ENCODE measurements at places on chromosomes 7 and 10. TPM values are rescaled to one million over a fixed set of nuclear protein-coding genes. Genes with fewer than 3 reads are reported as not detected.

ODAD2 gene
- not detected for total RNA-seq

LAMB1 gene
- total RNA-seq, result 47.0 TPM

FAM24B gene
- total RNA-seq, result not detected

SH2D4B gene
- total RNA-seq, result not detected

GPR22 gene
- 54.8 TPM for total RNA-seq

HOXA5 gene
- total RNA-seq, result not detected

OPN4 gene
- 0.19 TPM for total RNA-seq

C10orf53 gene
- not detected for total RNA-seq

EBLN1 gene
- not detected for total RNA-seq

ZNF32 gene
- 42.4 TPM for total RNA-seq

NOC3L gene
- 4.5 TPM for total RNA-seq

FAM25G gene
- not detected for total RNA-seq

FIS1 gene
- total RNA-seq, result 256 TPM

MYH16 gene
- not detected for total RNA-seq

OR13A1 gene
- total RNA-seq, result 0.16 TPM

NPTX2 gene
- 11.9 TPM for total RNA-seq

CUZD1 gene
- 0.16 TPM for total RNA-seq

NPFFR1 gene
- not detected for total RNA-seq

KCNIP2 gene
- 162 TPM for total RNA-seq

CDC14C gene
- not detected for total RNA-seq

PTPRN2 gene
- 1.2 TPM for total RNA-seq

GIMAP1 gene
- total RNA-seq, result 5.8 TPM

MXI1 gene
- 73.9 TPM for total RNA-seq

Data from heart left ventricle (tissue), 16 donors.